ENCODE measurements at places on chromosomes 6 and 20. TPM values are rescaled to one million over a fixed set of nuclear protein-coding genes. Genes with fewer than 3 reads are reported as not detected.
A peak's percentile ranks its signal among the peaks of the same experiment; 100 is the strongest.

DNA sequence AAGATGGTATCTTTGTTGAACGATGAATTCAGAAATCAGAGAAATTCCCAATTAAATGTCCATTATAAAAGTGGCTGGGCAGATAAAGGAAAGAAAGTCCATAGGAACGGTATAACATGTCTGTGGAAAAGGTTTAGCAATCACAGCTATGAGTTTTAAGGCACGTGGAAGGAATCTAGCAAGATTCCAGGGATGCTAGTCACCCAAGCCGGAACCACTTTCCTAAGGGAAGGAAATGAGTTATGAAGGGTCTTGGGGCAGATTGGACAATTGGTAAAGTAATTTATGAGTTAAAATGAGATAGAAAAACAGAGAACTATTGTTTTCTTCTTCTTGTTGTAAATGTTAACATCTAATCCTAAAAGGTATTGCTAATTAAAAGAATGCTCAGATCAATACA, 384.8 kb downstream of the ADGRB3 start:
- no peak for DNase-seq

DNA sequence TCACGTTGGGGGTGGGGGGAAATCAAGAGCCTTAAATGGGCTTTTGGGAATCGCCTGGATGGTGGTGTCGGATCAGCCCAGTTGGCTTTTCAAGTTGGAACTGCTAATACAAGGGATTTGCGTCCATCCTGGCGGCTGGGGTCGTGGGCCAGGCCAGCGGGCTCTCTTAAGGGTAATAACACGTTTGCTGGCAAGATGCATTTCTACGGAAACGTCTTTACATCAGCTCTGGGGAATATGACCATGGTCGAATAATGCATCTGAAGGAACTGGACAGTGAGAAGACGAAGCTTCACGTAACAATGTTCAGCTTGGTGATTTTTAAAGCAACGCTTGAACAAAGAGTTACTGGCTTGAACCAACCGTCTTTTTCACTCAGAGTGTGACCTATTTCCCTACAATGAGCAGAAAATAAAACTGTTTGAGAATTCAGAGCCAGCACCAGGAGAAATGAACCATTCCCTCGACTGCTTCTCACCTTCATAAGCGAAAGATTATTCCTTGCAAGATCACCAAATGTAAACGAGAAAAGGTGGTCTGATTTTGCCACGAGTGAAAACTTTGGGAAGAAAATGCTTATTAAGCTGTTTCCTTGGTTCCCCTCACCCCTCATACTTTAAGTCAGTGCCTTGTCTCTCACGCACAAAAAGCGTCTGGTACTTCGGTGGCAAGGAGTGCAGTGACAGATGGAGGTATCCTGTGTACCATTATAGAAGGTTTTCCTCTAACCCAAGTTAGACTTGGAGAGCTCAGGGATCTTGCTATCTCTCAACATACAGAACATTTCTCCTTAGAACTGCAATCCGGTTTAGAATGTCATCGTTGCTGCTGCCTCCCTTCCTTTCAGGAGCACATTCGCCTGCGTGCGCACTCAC, 1.4 kb upstream of the MARCKS start:
- peak; percentile 87 for DNase-seq

DNA sequence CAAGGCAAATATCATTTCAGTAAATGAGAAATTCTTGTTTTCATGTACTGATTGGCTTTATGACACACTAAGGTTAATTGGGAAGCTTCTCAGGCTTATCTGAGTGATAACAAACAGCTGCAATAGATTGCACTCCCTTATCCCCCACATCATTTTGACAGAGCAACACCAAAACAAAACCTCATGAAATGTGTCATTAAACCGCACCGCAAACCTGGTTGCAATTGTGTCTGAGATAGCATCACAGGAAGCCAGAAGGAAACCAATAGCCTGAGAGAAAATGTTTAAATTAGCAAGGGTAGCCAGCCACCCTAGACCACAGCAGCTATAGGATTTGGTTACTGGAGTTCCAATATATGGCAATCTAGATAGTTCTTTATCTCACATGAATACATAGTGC, 31.6 kb upstream of the LAMA4 start:
- DNase-seq, result no peak

Gene MEP1A
- 0.06 TPM for total RNA-seq

DNA sequence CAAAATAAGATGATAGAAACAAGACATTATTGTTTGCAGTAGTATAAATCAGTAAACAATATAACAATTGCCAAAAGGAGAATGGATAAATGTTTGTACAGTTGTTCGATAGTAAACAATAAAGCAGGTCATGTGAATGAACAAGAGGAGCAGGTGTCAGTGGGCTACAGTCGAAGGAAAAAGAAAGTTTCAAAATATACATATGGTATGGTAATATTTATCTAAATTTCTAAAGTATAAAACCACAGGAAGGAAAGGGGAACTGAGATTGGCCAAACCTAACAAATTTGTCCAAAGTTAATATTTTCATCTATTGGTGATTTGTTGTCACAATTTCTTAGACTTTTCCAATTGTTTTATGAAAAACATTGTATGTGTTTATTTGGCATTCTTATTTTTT, 110.9 kb downstream of the SH3BGRL2 start:
- no peak for DNase-seq

Gene SPATS1
- total RNA-seq, result 0.30 TPM
